Lung microvascular endothelial cell (primary cell): ENCODE measurements at places on chromosomes 6 and 20.
A peak's percentile ranks its signal among the peaks of the same experiment; 100 is the strongest.

DNA sequence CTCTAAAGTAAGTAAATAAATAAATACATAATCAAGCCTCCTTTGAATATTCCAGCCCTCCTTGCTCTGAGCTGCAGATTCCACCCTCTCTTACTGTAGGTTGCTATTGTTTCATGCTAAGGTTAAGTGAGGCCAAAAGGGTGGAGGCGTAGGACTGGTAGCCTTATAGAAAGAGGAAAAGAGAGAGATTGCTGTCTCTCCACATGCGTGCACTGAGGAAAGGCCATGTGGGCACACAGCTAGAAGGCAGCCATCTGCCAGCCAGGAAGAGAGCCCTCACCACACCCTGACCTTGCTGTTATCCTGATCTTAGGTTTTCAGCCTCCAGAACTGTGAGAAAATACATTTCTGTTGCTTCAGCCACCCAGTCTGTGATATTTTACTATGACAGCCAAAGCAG lies 87.4 kb upstream of the SHLD1 start:
- no peak for DNase-seq

GRCh38 chr6:142013287-142013686 lies 119.4 kb upstream of the GJE1 start:
- DNase-seq: peak; percentile 10

- DNase-seq: no peak
Observed at GRCh38 chr6:118285791-118286190, 262.3 kb upstream of the PLN start.

DNA sequence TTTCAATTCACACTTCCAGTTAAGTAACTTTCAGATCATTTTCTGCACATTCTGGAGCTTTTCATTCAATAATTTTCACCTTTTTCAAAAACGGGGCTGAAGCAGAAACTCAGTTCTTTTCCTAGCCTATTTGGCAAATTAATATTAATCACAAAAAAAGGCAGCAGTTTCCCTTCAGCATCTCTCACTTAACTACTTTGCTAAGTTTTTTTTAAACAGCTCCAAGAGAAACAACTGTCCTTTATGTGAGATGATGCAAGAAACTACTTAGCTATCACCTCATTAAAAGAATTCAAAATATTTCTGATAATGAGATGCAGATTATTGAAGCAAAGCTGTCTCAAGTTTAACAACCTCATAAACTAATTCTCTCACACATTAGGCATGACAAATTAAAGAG lies 11.8 kb downstream of the CASS4 start:
- DNase-seq: no peak
